Activated CD4-positive, CD25-positive, alpha-beta regulatory T cell treated with anti-CD3 and anti-CD28 coated beads, Interleukin-2, amount 50 U/mL, for 72 hours (primary cell): ENCODE measurements at places on chromosomes 4 and X.
A peak's percentile ranks its signal among the peaks of the same experiment; 100 is the strongest.

DNA sequence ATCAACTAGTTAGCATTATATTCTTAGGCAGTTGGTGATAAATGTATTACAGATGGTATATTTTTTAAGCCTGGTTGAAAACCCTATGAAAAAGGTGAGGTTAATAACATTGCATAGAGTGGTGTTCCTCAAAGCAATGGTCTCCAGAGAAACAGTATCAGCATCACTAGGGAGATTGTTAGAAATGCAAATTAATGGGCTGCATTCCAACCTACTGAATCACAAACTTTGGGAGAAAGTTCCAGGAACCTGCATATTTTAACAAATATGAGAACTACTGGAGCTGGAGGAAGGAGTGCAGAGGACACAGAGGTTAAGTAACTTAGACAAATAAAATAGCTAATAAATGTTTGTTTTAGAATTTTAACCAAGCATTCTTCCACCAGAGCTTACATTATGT lies 166.9 kb upstream of the PCDH10 start:
- no peak for DNase-seq

DNA sequence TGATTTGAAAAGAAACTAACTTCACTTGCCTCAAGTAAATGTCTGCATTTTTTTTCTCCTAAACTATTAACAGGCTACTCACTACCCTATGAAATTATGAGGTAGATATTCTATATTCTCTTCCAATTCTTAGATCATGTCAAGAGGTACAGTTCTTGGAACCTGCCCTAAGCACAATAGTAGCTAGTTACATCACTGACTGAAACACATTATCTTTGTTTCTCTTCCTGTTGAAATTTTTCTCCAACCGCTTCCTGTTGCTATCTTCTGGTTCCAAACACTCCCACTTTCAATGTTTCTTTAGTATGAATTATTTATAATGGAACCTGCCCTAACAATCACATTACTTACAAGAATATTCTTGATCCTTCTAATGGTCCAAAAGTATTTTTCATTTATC lies 5.0 kb upstream of the BANK1 start:
- no peak for DNase-seq

- DNase-seq, result no peak
Measured at GRCh38 chr4:163610648-163611047, 116.2 kb downstream of the TMA16 start.

GRCh38 chrX:99703473-99703872 lies 706.6 kb downstream of the PCDH19 start:
- no peak for DNase-seq

DNA sequence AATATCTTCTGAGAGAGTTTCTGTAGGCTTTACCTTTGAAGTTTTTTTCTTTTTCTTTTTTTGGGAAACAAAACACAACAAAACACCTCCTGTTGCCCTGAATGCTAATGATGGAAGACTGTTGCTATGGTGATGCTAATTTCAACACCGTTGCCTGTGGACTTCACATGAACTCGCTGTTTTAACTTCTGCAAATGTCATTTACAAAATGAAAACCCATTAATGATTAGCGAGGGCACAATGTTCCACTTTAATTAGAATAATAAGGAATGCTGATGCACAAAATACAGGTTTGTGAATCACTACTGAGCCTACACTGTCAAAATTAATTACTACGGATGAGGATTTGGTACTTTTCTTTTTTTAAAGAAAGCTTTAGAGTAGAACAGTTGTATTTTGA lies 227.1 kb upstream of the FTHL17 start:
- DNase-seq, result no peak

DNA sequence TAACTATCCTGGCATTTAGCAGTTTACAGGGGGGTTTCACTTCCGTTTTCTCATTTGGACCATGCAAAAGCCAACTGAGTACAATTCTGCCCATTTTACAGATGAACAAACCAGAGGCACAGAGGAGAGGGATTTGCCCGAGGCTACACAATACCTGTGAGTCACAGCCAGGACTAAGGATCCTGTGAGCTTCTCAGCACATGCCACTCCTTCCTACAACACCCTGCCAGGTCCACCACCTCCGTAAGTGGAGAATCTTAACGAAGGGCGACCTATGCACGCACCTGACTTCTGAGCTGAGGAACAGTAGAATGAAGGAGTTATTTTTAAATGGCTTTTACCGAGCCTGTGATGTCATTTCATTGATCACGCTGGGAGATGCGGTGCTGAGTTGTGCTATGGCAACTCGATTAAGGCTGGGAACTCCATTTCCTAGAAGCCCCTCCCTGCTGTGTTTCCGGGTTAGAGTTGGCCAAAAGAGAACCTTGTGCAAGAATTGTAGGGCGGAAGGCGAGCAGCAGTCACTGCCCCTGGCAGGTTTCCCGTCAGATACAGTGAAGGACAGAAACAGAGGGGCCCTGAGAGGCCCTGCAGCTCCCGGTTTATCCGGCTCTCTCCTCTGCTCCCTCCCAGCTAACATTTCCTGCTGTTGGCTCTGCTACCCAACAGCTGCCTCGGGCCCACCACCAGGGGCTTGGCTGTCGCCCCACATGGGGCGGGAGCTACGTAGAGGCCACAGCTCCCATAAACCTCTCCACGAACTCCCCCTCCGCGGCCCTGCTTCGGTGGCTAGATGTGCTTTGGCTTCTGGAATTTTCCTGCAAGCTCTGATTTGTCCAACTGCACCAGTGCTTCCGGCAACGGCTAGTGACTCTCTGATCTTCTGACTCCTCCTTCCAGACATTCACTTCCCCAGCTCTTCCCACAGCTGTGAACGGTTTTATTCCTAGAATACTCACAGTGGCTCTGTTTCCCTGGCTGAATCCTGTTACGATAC lies 75.1 kb upstream of the USP9X start:
- peak; percentile 39 for DNase-seq

GRCh38 chr4:105182211-105182610 lies 35.5 kb downstream of the TET2 start:
- DNase-seq, result no peak

DNA sequence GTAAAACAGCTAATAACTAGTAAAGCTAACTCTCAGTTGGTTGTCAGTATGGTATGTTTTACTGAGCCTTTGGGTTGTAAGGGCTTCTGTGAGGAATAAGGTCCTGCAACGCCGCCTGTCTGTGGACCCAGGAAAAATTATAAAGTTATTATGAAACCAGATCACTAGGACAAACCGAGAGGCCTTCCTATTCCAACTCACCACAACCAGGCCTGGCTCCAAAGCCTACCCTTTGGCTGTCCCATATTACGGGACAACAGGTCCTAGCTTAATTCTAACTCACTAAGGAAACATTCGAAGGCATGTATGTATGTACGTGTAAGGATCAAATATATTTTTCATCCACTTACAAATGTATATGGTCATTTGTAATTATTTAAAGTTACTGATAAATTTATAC lies 1.4 kb downstream of the ANKRD17 start:
- peak; percentile 46 for DNase-seq

- no peak for DNase-seq
Measured at GRCh38 chr4:184196730-184197385, 20.8 kb downstream of the ENPP6 start.
